CD4-positive, alpha-beta memory T cell (primary cell): ENCODE measurements at places on chromosomes 6 and 20.

GRCh38 chr6:38311201-38311600 is 328.5 kb downstream of the BTBD9 start:
- no peaks in the 10 kb centered on the region for H3K36me3 ChIP-seq
- H3K27me3 ChIP-seq = no peaks in the 10 kb centered on the region
- DNase-seq = no peak
- no peak overlapping the region for H3K27ac ChIP-seq
- no peaks in the 10 kb centered on the region for H3K4me1 ChIP-seq
- no peak overlapping the region for H3K4me3 ChIP-seq

DNA sequence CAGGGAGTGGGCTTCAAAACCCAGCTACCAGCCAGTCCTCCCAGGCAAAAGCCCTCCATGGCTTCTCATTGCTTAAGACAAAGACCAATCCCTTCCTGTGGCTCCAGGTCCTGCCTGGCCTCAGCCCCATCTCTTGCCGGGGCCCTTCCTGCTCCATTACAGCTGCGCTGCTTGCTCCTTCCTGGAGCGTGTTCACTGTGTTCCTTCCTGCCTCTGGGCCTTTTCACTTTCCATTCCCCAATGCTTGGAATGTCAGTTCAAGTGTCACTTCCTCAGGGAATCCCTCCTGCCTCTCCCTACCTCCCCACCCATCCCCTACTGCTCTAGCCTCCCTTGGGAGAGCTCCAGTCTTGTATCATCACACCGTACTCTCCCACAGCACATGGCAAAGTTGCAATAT is 11.1 kb upstream of the ITPR3 start:
- no peaks in the 10 kb centered on the region for H3K36me3 ChIP-seq
- H3K4me1 ChIP-seq = no peaks in the 10 kb centered on the region
- DNase-seq = no peak
- H3K4me3 ChIP-seq = no peak overlapping the region
- H3K27me3 ChIP-seq = no peaks in the 10 kb centered on the region

DNA sequence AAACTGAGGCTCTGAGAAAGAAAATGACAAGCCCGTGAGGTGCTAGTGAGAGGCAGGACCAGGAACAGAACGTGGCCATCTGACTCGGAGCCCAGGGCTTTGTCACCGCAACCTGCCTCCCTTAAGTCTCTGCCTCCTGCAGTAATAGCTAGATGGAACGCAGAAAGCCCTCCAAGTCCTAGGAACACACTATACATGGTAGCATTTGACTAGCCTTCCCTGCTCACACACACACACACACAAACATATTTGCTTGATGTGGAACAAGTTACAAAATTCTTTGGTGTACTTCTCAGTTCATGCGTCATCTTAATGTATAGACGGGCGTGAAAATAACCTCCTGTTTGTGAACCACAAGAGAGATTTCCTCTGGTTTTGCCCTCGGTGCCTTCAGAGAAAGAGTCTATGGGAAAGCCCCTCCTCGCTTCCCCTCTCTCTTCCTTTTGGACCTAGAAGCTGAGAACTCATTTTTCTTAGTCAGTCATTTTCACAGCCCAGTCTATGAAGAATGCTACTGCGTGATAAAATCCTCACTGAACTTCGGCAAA is 38.8 kb downstream of the C6orf52 start:
- no peaks in the 10 kb centered on the region for H3K36me3 ChIP-seq
- no peak overlapping the region for H3K27ac ChIP-seq
- no peak overlapping the region for H3K4me3 ChIP-seq
- H3K27me3 ChIP-seq = peaks cover 3% of the 10 kb centered on the region
- H3K4me1 ChIP-seq = peaks cover 7% of the 10 kb centered on the region
- no peak for DNase-seq

DNA sequence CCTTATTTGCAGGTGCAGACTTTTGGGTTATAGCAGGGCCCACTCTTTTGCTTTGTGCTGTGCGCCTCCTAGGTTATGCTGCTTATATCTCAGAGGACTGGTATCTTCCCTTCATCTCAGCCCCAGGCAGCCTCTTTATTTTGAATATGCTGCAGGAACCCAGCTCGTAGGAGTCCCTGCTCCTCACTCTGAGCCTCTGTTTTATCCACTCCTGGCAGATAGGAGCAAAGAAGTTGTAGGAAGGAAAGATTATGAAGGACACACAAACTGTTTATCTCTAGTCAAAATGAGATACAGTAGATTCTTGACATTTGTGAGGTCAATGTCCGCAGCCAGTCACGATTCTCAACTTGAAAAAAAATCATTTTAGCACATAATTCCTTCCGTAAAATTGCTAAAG is 15.6 kb downstream of the L3MBTL3 start:
- no peak for DNase-seq
- no peak overlapping the region for H3K4me3 ChIP-seq
- H3K36me3 ChIP-seq = no peaks in the 10 kb centered on the region
- no peak overlapping the region for H3K27ac ChIP-seq
- peaks cover 56% of the 10 kb centered on the region for H3K4me1 ChIP-seq
- no peaks in the 10 kb centered on the region for H3K27me3 ChIP-seq

DNA sequence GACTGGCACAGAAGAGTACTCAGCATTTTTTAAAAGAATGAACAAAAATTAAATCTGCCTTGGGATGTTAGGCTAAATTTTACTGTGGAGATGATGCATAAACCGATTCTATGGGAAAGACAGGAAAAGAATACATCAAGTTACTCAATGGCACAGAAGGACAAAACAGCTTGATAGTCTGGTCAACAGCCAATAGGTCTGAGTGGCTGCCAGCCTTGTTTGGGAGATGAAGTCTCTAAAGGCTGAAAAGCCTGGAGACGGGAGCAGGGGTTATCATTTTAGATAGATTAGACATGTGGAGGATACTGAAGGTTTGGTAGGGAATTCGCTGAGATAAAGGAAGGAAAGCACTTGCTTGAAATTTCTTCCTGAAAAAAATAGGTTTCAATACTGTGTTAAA is 56.3 kb upstream of the LAMA2 start:
- H3K27me3 ChIP-seq = no peaks in the 10 kb centered on the region
- DNase-seq = no peak
- no peak overlapping the region for H3K27ac ChIP-seq
- no peaks in the 10 kb centered on the region for H3K36me3 ChIP-seq
